ENCODE measurements at places on chromosomes 13 and 19. TPM values are rescaled to one million over a fixed set of nuclear protein-coding genes. Genes with fewer than 3 reads are reported as not detected.

- DNase-seq = no peak
Measured at GRCh38 chr13:97491452-97491851, 57.5 kb downstream of the RAP2A start.

DNA sequence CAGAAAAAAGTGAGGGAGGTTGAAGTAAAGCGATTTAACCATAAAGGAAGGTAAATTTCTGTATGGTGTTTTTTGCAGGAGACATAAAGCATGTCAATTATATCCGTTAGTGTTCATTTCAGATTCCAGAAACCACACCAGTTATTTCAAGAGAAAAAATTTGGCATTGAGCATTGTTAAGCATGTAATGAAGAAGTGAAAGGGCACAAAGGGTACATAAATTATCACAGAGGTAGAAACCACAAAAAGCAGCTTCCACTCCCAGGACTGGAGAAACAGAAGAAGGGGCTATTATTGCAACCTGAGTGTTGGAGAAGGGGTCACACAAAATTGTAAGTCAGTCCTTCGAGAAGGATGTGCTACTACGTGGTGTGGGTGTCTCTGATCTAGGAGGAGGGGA lies 72.2 kb upstream of the DACH1 start:
- DNase-seq = no peak

Gene FARP1
- 86.7 TPM for total RNA-seq

Gene RHPN2
- 3.0 TPM for total RNA-seq

GRCh38 chr13:113295776-113296175 lies 1.3 kb upstream of the LAMP1 start:
- DNase-seq = no peak

DNA sequence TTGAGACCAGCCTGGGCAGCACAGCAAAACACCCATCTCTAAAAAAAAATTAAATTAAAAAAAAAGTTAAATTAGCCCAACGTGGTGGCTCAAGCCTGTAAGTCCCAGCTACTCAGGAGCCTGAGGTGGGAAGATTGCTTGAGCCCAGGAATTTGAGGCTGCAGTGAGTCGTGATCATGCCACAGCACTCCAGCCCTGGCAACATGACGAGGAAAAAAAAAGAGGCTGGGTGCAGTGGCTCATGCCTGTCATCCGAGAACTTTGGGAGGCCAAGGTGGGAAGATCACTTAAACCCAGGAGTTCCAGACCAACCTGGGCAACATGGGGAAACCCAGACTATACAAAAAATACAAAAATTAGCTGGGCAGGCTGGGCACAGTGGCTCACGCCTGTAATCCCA lies 2.2 kb upstream of the TMEM161A start:
- DNase-seq = no peak

DNA sequence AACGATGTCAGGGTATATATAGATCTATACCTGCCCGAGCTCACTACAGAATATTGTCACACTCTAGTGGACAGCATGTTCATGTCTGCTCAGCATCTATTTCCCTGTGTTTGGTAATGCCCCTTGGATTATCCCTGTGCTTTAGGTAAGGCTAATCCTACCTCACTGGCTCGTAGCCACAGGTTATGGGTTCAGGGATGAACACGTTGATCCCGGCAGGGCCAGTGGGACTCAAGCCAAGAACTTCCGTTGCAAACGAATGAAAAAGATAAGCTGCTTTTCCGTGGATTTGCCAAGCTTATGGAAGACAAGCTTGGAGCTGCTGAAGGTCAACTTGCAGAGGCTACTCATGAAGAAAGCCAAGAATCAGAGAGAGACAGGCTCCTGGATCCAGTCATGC lies 400.0 kb upstream of the TSHZ3 start:
- DNase-seq = no peak

Gene ZNF556
- total RNA-seq = 0.16 TPM

Gene KRTDAP
- total RNA-seq = not detected

DNA sequence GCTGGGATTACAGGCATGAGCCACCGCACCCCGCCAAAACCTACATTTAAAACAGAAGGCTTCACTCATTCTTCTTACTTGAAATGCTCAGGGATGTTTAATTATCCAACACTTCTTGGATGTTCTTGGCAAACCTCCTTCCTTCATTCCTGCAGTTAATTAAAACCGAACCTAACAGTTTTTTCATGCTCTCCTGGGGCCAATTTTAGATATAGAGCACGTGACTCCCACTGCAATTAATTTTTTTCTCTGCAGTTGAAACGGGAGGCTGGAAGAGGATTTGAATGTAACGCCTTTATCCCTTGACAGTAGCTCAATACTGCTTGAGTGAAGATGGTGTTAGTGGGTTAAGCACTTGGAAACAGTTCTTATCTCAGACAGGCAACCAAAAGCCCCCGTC lies 4.6 kb upstream of the ACTL9 start:
- DNase-seq = no peak

Gene WDR87
- total RNA-seq = not detected
